ENCODE measurements at places on chromosomes 6 and 20.

DNA sequence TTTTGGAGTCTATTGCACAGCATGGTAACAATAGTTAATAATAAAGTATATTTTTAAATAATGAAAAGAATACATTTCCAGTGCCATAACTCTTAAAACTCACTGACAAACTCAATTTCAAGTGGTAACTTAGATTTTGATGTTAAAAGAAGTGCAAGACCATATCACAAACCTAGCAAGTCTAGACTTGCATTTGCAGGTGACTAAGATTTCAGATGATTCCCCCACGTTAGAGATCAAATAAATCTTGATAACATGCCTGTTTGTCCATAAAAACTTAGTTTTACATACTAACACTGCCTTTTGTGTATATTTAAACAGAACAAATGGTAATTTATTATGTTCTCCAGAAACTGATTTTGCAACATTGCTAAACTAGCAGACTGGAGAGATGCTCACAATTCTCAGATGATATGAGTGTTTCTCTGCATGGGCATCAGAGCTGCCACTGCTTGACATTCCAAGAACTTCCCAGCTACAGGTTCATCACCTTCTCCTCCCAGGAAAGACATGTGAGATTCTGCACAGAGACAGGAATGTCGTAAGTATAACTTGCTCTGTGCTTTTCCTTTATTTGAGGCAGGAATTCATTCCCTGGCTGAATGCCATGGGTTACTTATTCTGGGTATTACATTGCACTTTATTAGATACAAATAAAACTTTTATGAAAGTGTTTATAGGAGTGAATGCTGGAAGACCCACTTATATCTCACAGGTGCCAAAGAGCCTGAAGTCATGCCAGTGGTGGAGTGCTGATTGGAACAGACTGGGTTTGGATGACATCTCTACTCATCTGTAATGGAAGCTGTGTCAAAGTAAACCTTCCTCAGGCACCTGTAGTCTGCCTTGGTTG lies 160.2 kb upstream of the FOXA2 start:
- DNase-seq = peak; percentile 35

DNA sequence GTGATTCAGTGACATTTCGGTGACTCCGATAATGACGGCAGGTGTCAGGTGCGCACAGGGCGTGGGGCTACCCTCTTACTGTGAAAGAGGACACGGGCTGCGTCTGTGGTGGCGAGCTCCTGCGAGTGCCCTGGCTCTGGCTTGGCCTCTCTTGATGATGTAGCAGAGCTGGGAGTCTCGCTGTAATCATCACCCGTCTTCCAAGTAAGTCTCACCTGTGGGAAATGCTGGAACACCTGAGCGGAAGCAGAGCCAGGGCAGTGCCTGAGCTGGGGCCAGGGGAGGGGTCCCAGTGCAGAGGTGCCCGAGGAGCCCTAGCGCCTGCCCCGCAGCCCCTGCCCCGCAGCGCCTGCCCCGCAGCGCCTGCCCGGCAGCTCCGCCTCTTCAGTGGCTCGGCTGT lies 4.8 kb downstream of the OSBPL2 start:
- no peak for DNase-seq

- no peak for DNase-seq
These were observed 36.7 kb downstream of the F13A1 start for GRCh38 chr6:6283746-6284145.

GRCh38 chr20:4533368-4534133 lies 188.2 kb upstream of the PRND start:
- DNase-seq = no peak

DNA sequence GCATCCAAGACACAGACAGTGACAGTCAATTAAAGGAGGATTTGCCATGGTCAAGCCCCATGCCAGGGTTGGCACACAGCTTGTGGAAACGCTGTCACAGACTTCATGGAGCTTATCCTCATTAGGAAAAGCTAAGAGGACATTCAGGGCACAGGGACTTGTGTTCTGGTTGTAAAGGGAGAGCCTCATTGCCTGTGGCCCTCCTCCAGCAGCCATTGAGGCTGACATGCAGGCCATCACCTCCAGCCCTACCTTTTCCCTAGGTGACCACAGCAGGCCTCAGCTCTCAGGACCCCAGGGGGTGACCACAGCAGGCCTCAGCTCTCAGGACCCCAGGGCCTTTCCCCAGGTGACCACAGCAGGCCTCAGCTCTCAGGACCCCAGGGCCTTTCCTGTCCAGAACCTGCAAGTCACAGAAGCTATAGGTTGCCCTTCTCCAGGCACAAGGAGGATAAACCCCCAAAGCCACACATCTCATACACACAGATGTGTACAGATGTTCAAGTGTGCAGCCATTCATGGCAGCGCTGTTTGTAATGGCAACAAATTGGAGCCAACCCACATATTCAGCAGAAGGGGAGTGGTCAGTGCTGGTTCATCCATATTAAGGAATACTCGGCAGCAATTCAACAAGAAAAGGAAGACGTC lies 26.1 kb downstream of the DUSP22 start:
- DNase-seq = no peak

DNA sequence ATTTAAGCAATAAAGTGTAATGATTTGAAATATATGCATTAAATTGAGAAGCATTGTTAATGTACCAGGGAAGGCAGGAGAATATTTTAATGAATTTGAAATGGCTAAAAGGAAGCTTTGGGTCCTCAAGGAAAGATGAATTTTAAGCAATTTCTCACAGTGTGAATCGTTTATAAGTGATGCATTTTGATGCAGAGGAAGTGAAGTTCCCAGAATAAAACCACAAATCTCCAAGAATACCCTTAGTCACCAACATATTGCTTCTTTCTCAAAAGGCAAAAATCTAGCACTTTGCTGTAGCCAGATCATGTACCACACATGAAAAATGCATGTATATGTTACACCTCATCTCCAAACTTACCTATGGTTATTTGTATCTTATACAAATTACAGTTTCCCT lies 11.7 kb downstream of the TPD52L1 start:
- no peak for DNase-seq

DNA sequence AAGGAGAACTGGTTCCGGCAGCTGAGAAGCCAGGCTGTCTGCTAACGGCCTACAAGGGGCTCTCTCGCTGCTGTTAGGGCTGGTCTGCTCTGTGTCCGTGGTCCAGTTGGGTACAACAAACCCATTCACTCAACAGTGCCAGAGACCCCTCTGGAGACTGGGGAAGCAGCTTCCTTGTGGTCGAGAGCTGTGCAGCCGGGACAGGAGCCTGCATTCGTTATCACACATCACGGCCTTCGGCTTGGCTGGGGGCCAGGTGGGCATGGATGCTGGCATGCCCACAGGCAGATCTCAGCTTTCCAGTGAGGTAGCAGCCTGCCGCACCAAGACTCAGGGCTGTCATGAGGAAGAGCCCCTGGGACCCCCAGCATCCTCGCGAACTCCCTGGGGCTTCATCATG lies 124.7 kb downstream of the PREX1 start:
- no peak for DNase-seq

DNA sequence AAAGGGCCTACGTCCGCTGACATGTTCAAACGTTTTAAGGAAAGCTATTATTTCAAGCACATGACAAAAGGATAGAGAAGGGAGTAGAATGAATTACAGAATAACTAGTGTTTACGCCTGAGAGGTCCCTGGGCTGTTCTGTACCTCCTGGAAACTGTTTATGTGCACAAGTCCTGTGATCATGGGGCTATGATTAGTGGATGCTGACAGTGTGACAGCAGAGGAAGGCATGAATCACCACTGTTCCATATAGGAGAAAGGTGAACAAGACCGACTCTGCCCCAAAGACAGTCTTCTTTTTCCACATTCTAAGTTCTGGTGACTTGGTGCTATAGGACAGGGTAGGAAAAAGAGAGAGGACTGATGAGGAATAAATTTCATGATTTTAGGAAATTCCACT lies 249.2 kb upstream of the PRDM1 start:
- no peak for DNase-seq

DNA sequence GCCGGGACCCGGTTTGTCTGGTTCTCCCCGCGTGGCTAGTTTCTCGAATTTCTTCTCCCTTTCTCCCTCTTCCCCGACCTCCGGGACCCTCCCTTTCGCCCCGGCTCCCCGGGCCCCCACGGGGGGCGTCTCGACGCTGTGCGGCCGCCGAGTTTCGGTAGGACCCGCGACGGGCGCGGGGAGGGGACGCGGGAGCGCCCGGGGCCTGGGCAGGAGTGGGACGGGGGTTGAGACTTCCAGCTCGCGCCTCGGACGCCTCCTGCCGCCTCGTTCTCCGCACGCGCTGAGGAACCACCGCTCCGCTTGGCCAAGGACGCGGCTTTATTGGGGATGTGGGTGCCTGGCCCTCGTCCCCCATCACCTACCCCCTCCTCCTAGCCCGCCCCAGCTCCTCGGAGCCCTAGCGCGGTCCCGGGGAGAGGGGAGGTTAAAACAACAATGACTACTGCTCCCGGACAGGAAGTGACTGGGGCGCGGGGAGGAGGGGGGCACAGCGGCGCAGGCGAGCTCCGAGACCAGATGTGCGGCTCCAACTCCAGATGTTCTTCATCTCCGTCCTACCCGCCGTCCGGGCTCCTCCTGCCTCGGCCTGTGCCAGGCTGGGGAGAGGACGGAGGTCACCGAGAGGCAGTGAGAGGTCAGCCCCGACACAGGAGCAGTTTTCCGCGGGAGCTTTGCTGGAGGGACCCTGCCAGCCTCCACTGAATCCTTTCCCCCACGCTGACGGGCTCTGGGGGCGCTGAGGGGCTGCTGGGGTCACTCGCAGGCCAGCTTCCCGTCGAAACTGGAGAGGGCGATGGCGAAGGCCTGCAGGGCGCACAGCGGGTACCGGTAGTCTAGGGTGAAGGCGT lies 917 bp upstream of the TEAD3 start:
- peak; percentile 58 for DNase-seq

- DNase-seq = no peak
These were observed 11.4 kb downstream of the COMMD7 start for GRCh38 chr20:32731882-32732266.

- DNase-seq = peak; percentile 60
These were observed 187.2 kb downstream of the CDH4 start for GRCh38 chr20:61439251-61439650.

DNA sequence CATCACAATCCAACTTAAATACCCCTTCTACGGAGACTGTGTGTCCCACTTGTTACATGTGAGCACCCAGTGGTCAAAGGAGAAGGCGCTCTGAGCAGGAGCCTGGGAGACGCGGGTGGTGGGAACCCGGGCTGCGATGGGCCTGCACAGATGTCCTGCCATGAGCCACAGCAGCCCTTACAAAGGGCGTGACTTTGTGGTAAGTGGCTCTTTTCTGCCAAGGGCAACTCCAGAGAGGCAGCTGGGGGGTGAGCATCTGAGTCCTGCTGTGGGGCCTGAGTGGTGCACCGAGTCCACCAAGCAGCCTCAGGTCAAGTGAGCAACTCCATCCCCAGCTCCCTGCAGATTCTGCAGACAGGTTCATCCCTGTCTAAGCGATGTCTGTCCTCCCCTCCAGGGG lies 33.6 kb upstream of the CST7 start:
- no peak for DNase-seq

- DNase-seq = peak; percentile 72
These were observed at the start of gene PPT2 for GRCh38 chr6:32153564-32154513. TSS of gene PPT2 (plus strand) at chr6:32154141. CDS start at chr6:32154595, 454 bp downstream.

DNA sequence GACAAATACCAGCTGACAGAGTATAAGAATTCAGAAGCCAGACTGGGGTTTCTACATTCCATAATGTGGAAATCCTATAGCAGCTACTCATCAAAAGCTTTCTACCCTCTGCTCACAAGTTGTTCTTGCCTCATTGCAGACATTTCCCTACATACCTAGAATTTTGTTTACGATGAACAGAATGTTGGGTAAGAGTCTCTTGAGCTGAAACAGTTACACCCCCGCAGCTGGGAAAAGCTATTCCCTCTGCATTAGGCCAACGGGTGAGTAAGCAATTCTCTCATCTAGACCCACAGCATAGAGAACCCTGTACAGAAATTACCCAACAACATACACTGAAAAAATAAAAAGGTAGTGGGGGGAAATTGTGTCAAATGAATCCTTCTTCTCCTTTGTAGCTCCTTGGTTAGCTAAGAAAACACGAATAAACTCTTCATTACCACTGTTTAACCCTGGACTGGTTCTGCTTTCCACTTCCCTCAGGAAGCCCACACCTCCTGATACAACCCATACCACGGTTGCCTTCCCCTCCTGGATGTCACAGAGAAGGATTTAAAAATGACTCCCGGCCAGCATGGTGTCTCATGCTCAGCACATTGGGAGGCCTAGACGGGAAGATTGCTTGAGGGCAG lies 215.0 kb upstream of the SHLD1 start:
- DNase-seq = peak; percentile 74

DNA sequence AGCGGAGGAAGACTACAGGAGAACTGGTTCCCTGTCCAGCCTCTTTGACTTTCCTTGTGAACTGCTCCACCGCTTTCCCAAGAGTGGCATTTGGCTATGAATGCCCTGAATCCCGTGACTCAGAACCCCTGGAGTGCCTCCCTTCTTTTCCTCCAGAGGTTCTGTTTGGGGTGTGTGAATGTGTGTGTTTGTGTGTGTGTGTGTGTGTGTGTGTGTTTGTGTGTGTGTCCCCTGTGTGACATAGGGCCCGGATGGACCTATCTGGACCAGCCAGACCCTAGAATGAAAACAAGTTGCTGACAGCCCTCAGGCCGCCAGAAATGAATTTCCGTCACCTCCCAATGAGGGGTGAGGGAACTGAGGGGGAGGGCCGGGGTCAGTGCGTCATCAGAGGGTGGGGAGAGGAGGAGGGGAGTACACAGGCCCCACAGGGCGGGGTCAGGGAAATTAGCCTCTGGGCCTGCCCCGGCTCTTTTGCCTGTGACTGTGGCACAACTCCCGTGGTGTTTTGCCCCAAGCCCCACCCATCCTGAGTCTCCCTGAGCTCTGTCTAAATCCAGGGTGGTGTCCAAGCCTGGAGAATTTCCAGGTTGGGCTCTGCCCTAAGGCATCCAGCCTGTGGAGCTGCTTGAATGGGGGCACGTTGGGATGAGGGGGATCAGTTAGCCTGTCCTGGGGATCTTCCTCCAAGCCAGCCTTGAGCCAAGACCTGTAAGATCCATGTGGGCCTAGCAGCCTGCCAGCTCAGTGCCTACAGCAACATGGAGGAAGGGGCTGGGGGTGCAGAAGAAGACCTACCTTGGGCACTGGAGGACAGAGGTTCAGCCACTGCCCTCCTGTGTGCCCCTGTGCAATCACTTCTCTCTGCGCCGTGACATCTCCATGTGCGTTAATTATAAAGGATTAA lies 15.2 kb upstream of the MRPS18A start:
- peak; percentile 77 for DNase-seq
